NCI-H2029 (cell line): ENCODE measurements at places on chromosomes 3 and 15.

DNA sequence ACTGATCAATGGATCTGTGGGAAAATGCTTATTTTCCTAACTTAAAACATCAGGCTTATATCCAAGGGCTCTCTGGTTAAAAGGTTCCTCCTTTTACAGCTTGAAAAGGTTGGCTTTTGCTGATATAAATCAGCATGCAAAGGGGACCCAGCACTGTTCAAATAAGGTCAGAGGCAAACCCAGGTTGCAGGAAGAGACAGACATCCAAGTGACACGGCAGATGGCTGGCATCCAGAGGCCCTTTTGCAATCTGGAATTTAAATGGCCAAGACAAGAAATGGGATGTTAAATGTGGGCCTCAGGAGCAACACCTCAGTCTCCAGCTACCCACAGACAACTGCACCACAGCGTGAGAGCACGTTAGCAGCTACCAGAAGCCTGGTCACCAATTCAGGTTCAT lies 6.3 kb downstream of the SH3BP5 start:
- peak; percentile 66 for DNase-seq

DNA sequence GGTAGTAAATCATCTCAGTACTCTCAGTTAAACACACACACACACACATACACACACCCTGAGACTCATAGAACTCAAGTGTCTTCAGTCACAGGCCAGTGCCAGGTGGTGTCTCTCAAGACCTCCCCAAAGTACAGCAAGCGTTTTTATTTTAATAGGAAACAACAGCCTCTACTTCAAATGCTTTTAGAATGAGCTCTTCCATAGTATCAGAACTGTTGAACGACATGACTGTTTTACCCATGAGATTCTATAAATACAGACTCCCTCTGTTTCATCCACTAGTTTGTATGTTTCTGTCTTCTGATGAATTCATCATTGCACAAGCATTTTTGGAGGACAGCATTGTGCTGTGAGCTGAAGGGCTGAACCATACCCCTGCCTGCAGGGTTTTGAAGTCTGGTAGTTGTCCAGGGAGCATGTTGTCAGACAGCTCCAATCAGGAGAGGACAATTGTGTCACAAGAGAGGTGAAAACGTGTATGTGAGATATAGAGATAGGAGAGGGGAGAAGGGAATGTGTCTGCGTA lies 201.0 kb upstream of the BCL6 start:
- DNase-seq, result peak; percentile 30

GRCh38 chr15:73540161-73540560 lies 93.0 kb downstream of the NPTN start:
- DNase-seq, result no peak

DNA sequence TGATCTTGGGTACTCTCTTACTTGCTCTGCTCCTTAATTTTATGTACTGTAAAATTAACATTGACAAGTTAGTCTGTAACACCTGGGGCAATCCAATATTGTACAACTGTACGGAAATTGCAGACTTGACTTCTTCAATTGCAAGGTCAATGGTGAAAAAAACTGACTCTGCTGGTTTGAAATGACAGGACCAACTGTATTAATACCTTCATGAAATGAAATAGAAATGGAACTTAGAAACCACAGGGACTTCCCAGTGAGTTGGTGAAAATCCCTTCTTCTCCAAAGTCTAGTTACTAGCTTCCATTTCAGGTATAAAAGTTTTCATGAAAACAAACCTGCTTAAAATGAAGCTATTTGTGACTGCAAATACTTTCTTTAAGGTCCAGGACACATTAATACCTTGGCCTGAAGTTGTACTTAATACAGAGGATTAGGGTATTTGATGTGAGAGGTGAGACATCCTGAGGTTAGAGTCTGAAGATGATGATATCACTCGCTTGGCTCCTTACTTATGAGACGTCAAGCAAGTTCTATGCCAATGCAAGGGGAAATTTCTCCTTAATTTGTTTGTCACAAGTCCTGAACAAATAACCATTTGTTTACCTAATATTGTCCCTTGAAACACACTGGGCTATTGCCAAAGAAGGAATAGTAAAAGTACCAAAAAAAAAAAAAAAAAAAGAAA lies 226.2 kb upstream of the TP63 start:
- DNase-seq, result no peak

GRCh38 chr3:4656059-4656458 lies 162.9 kb downstream of the ITPR1 start:
- DNase-seq, result peak; percentile 58

DNA sequence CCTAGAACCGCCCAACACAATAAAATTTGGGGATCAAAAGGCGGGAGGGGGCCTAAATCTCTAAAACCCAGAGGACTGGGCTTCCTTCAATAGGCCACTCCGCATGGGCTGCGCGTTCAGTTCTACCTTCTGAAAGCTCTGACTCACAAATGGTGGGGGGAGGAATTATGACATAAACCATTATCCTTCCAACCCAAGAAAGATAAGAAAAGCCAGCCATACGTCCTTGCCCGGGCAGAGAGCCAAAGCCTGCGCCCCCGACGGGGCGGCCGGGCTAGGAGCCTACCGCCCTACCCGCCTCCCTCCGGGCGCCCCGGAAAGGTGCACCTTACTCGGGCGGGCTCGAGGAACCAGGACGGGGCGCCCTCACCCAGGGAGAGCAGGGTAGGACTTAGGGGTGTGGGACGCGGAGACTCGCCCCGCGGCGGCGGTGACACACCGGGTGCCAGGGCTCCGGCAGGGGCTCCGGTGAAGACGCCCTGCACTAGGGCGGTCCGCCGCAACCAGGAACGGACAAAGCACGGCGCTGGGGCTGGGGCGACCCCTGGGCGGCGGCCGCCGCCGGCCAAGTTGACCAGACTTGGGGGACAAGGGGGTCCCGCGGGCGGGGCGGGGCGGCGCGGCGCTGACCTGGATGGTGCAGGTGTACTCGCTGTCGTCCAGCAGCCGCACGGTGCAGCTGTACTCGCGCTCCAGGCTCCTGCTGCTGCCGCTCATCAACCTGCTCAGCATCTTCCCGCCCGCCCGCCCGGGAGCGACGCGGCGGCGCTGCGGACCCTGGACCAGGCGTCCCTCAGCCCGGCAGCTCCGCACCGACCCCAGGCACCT lies 534 bp downstream of the FRMD5 start:
- DNase-seq, result peak; percentile 34

GRCh38 chr15:63066272-63066671 lies 23.7 kb downstream of the TPM1 start:
- DNase-seq, result no peak

GRCh38 chr3:9125278-9125951 lies 124.0 kb downstream of the SRGAP3 start:
- DNase-seq, result no peak

GRCh38 chr15:51223771-51224229 lies 114.6 kb downstream of the CYP19A1 start:
- DNase-seq, result peak; percentile 35

DNA sequence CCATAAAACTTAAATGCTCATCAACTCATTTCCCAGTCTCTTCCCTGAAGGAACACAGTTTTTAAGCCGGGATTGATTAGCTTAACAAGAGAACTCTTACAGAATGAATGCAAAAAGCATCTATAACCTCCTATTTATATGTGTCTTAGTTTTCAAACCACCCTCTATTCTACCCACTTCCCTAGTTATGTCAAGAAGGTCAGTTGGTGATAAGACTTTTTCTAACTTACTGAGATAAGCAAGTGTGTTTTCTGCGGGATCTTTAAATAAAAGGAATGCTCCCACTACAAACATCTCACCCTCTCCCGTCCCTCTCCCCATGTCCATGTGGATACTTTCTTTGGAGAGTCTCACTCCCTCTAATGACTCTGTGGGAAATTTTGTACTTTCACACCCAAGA lies 218.5 kb downstream of the SV2B start:
- no peak for DNase-seq

DNA sequence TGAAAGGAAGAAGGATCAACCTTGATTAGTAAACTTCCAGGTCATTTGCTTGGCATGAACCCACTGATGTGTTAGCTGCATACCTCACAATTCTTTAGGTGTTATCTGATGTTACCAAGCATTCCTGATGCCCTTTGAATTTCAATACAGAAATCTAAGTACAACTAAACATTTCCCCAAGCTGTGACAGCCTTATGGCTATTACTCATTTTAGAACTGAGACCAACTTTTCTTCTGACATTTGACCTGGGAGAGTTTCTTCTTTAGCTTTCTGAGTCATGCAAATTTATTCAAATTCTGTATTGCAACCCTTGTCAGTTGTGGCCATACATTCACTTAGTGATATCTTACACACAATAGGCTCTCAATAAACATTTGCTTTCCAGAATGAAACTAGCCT lies 124.3 kb downstream of the TIGIT start:
- no peak for DNase-seq

DNA sequence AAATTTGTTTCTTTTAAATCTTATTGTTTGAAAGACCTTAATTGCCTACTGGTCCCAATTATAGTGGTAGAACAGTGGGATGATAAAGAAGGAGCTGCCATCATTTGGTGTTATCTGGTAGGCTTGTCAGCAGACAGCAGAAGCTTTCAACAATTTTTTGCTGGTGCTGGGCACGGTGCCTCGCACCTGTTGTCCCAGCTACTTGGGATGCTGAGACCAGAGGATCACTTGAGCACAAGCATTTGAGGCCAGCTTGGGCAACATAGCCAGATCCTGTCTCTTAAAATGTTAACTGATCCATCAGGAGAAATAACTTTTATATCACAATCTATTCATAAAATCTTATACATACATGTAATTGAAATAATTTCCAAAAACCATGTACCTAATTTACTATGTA lies 36.0 kb downstream of the SENP5 start:
- DNase-seq, result no peak

- DNase-seq, result no peak
These were observed 51.4 kb upstream of the IQSEC1 start for GRCh38 chr3:13124631-13125030.

- DNase-seq, result no peak
These were observed 8.4 kb downstream of the SHF start for GRCh38 chr15:45179221-45179985.

GRCh38 chr3:122364490-122364889 lies 18.5 kb downstream of the MIX23 start:
- DNase-seq, result no peak

- DNase-seq, result no peak
These were observed 62.9 kb upstream of the FNDC3B start for GRCh38 chr3:171976526-171976925.

- DNase-seq, result no peak
These were observed 147.7 kb downstream of the VGLL4 start for GRCh38 chr3:11495948-11496557.

DNA sequence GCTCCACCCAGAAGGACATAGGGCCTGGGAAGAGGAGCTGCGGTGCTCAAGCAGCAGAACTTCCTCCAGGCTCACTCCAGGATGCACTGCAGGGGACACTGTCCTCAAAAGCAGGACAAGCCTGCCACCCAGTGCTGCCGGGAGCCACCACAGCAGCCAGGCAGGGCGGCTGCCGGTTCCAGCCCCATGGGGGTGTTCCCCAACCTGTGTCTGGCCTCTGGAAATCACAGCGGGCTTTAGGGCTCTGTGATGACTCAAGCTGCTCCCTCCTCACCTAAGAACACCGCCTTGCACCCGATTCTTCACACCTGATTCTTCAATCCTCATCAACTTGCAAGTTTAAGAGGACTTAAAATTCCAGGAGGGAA lies 71.9 kb upstream of the SLC6A11 start:
- no peak for DNase-seq

- DNase-seq, result no peak
These were observed 194.5 kb downstream of the CPNE4 start for GRCh38 chr3:131840156-131840797.

GRCh38 chr15:88702983-88703382 lies 64.2 kb downstream of the ISG20 start:
- no peak for DNase-seq

- no peak for DNase-seq
These were observed 125.5 kb downstream of the GREM1 start for GRCh38 chr15:32843219-32843815.

- no peak for DNase-seq
These were observed 22.5 kb downstream of the RHOA start for GRCh38 chr3:49389297-49389696.

GRCh38 chr15:70556779-70557178 lies 206.6 kb downstream of the UACA start:
- DNase-seq, result no peak

GRCh38 chr15:66825139-66825538 lies 123.1 kb downstream of the SMAD6 start:
- no peak for DNase-seq

DNA sequence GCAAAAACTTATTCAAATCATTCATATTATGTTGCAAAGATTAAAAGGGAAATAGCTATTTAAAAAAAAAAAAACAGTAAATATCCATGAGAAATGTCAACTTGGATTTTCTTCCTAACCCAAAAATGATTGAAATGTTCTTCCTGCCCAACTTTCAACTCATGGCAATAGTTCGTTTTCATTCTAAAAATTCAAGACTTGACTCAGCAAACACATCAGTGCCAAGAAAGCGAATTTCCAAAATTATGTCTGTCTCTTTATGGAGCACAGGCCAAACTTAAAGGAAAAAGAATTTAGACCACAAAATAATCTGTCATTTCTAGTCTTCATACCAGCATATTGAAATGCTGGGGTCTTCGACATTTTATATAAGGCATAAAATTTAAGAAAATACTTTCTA lies 63.7 kb downstream of the MAGI1 start:
- DNase-seq, result no peak

GRCh38 chr3:46356909-46357308 lies 3.0 kb downstream of the CCR2 start:
- peak; percentile 80 for DNase-seq

DNA sequence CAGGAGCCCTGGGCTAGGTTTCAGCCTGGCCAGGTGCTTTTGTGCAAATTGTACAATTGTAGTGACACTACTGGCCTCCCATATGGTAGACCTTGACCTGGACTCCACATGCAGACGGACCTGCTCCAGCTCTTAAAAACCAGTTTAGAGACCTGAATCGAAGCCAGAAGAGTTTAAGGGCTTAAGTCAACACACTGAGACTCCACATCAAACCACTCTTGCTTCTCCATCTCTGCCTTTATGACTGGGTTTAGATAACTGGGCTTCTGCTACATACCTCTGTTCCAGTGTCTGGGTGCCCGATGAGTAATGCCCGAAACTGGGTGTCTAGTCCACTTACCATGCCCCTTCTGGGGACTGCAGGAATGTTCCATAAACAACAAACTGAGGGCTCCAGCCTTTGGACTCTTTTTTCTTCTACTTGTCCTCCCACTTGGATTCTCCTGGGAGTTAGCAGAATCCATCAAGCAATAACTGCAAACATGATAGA lies 32.8 kb downstream of the TMEM212 start:
- peak; percentile 25 for DNase-seq

- no peak for DNase-seq
These were observed 41.4 kb downstream of the UBE2E2 start for GRCh38 chr3:23244324-23245041.
